AG04450 (cell line): ENCODE measurements at places on chromosomes 1 and 21.

DNA sequence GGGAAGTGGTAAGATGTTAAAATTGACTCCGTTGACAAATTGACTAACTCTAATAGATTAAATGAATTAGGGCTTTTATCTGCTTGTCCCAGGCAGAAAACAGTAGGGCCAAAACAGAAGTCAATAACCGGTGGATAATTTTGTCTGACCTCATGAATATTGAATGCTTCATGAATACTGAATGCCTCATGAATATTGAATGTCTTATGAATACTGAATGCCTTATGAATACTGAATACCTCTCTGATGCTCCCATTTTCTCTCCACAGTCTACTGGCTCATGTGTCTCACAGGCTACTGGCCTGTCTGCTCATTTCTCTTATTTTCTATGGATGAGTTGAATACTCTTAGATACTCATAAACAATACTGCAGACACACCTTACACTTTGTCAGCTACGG is 56.0 kb downstream of the POFUT2 start:
- DNase-seq = no peak

GRCh38 chr1:111208921-111209320 is 8.5 kb upstream of the DENND2D start:
- no peak for DNase-seq

- DNase-seq = no peak
These were observed 1.1 kb upstream of the CATSPER4 start for GRCh38 chr1:26189331-26189730.

DNA sequence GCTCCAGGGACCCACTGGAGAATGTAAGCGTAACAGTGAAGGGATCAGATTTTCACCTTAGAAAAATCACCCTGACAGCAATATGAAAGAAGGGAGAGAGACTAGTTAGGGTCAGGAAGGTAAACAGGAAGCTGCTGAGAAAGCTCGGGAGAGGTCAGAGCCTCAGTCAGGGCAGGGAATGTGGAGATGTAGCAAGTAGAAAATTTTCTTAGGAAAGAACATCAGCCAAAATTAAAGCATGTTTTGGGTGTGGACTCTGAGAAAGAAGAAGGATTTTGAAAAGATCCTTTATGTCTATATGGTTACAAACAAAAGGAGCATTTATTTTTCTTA is 16.7 kb upstream of the ERICH3 start:
- no peak for DNase-seq

DNA sequence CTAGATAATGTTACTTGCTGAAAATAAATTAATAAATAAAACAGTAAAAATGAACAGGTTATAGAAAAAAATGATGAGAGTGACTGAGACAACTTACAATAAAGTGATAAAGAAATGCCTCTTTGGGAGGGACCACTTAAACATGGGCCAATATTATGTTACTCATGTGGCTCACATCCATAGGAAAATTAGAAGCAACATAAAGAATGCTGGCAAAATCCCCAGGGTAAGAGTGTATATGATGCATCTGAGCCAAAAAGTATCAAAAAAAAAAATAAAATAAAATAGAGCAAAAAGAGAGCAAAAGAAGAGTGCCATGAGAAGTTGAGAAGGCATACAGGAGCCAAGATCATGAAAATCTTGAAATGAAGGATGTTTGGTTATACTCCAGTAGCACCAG is 818.0 kb downstream of the LTN1 start:
- DNase-seq = no peak
